ENCODE measurements at places on chromosomes 5 and 9.

DNA sequence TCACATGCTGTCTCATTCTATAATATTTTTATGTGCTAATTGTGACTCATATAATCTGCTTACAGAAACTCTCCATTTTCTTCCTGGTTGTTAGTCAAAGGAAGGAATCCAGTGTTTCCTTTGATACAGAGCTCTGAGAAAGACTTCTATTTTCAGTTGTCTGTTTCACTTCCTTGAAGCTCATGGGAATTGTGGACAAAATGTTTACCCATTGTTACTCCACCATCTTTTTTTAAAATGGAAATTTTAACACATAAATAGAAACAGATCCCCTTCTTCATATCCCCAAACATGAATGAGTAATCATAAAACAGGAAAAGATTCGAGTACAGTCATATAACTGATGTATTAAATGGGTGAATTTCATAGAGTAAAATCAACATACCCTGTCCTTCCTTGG lies 42.0 kb upstream of the KCNN2 start:
- DNase-seq = no peak

- DNase-seq = no peak
Measured at GRCh38 chr9:117315236-117315635, 99.6 kb downstream of the ASTN2 start.

GRCh38 chr9:131169563-131170240 lies 44.3 kb downstream of the NUP214 start:
- no peak for DNase-seq

DNA sequence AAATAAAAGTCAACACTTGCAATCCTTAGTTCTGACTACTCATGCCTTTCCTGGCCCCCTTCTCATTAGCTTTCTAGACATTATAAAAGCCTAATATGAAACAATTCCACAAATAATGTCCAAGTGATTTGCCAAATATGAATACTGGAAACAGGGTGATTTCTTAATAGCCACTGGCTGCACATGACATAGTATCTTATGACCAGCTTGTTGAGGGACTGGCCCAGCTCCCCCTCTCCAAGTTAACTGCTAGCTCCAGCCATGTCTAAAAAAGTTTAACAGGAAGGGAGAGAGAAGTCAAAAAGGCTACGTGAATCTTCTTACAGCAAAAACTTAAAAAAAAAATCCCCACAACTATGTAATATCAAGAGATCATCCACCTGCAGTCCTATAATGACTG lies 1.5 kb downstream of the CERT1 start:
- DNase-seq = no peak

GRCh38 chr9:113221800-113222481 lies 597 bp downstream of the SLC31A1 start:
- no peak for DNase-seq

- no peak for DNase-seq
Measured at GRCh38 chr5:132056610-132057497, 3.6 kb upstream of the IL3 start.
